NCI-H526 (cell line): ENCODE measurements at places on chromosomes 3 and 15.

GRCh38 chr3:53320697-53321096, 26.6 kb downstream of the DCP1A start:
- peak; percentile 43 for DNase-seq

DNA sequence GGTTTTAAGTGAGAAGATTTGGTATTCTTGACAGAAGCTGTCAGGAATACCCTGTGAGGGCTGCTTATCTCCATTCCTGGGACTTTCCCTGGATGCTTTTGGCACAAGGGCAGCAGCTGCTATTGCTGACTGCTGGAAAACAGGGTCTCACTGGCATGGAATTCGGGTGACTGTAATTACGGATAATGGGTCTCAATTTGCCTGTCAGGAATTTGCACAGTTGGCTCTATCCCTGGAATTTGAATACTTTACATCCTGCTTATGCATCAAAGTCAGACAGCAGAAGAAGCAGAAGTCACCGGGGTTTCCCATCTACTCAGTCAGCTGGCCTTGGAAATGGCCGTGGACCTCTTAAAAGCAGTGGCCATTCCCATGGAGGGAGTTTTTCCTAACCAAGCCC, 25.9 kb upstream of the AKAP13 start:
- DNase-seq = peak; percentile 59

DNA sequence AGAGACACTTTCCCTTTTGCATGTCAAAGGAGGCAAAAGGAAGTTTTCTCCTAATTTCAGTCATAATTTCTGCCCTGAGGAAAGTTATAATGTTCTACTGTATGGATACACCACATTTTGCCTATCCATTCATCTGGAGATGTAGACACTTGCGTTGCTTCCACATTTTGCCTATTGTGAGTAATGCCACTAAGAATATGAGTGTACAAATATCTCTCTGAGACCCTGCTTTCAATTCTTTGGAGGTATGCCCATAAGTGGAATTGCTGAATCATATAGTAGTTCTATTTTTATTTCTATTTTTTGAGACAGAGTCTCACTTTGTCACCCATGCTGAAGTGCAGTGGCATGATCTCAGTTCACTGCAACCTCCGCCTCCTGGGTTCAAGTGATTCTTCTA, 3.6 kb upstream of the CD276 start:
- DNase-seq = no peak

- no peak for DNase-seq
Observed at GRCh38 chr3:102374863-102375634, 59.8 kb upstream of the ZPLD1 start.

DNA sequence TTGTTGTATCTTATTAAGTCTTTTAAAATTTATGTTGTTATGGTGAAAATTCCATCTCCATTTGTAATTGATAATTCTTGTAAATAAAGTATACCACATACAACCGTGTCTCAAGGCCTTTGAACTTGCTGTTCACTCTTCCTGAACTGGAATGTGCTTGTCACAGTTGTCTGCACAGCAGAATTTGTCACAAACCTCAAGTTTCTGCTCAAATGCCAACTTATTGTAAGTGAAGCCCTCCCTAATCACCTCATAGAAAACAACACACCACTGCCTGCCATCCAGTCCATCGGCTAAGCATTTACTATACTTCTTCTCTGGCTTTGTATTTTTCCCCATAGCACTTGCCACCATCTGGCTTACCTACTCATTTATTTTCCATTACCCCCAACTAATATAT, 192.3 kb downstream of the THRB start:
- DNase-seq = no peak

- no peak for DNase-seq
Observed at GRCh38 chr15:70147178-70147760, 49.6 kb upstream of the TLE3 start.

GRCh38 chr3:169454823-169455222, 208.7 kb downstream of the MECOM start:
- DNase-seq = no peak

DNA sequence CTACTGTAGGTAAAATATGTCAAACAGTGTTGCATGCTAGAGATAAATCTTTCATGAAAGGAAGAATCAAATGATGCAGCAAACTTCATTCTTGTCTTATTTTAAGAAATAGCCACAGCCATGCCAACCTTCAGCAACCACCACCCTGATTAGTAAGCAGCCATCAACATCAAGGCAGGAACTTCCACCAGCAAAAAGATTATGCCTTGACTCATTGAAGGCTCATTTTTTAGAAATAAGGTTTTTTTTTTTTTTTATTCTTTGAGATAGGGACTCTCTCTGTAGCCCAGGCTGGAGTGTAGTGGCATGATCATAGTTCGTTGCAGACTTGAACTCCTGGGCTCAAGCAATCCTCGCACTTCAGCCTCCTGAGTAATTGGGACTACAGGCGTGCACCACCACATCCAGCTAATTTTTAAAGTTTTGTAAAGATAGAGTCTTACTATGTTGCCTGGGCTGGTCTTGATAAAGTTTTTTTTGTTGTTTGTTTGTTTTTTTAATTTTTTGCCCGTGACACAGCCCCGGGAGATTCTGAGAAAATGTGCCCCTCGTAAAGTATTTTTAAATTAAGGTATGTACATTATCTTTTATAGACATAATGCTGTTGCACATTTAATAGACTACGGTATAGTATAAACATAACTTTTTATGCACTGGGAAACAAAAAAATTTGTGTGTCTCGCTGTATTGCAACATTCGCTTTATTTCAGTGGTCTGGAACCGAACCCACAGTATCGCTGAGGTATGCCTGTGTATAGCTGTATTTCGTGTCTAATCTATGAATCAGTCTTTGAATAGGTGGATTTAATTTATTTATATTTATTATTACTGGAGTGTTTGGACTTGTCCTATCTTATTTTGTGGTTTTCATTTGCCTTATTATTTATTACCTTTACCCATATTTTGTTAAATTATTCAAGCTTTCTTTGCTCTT, 23.3 kb downstream of the SNRK start:
- DNase-seq = no peak

- DNase-seq = no peak
Observed at GRCh38 chr15:76070921-76071635, 11.3 kb downstream of the TMEM266 start.

GRCh38 chr15:43370310-43370974, 401 bp downstream of the ZSCAN29 start:
- peak; percentile 77 for DNase-seq

DNA sequence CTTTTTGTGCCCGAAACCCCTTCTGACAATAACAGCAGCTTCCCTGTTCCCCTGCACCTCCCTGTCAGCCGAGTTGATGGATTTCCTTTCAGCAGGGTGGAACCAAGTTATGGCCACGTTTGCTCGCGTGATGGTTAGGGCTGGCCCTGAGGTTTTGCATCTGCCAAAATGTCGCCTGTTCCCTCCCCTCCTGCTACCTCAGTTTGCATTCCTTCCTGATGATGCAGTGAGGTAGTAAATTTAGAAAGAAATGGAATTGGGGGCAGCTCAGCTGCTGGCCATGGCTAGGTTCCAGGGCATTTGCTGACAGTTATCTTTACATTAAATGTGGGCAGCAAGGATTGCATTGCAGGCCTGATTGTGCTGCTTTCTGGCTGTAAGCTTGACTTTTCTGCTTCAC, 13.2 kb downstream of the LIMD1 start:
- no peak for DNase-seq

- DNase-seq = no peak
Observed at GRCh38 chr3:175098644-175099043, 239.5 kb downstream of the NAALADL2 start.

DNA sequence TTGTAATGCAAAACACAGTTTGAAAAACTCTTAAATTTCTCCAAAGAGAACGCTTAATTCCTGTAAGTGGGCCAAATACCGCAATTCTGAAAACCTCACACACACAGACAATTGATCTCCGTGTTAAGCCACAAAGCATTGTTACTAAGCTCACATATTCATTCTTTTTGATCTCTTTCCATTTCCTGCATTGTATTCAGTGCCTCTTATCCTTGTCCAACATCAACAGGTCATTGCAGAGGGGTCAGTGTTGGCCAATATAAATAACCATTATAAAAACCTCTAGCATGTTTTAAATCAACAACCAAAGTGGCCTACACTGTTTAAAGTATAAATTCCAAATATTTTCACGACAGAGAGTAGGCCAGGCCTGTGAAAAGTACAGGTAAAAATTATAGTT, 171.1 kb downstream of the PDZRN3 start:
- DNase-seq = no peak

GRCh38 chr15:100196326-100197058, 145.3 kb downstream of the ADAMTS17 start:
- DNase-seq = no peak

DNA sequence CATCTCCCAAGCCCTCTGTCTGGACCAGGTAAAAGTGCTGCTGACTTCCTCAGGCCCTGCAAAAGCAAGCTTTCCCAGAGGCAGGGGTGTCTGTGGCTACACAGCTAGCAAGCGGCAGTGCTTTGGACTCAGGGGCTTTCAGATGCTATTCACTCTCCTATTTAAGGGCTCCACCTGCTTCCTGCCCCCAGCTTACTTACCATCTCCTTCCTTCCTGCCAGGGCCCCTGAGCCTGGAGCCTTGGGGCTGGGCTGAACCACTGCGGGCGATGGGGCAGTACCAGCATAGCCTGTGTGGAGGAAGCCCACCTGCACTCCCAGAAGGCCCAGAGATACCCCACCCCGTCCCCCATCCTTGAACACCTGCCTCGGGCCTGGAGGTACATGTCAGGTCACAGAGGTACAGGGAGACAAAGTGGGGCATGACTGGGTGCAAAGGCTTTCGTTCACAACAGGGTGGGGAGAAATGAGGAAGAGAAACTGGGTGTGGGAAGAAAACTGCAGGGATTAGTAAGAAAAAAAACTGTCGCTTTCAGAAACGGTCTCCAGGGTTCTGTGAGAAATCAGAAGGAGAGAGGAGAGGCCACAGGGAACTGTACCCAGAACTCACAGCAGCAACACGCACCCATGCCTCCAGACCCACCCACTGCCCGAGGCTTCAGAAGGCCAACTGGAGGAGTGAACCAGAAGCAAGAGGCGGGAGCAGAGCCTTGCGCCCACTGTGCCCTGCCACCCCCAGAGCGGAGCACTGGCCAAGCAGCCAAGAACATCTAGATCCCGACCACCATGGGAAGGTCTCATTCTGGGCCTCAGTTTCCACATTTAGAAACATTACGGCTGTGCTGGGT, 49.5 kb downstream of the CCDC12 start:
- no peak for DNase-seq

- no peak for DNase-seq
Observed at GRCh38 chr3:134353171-134353825, 20.9 kb downstream of the AMOTL2 start.

DNA sequence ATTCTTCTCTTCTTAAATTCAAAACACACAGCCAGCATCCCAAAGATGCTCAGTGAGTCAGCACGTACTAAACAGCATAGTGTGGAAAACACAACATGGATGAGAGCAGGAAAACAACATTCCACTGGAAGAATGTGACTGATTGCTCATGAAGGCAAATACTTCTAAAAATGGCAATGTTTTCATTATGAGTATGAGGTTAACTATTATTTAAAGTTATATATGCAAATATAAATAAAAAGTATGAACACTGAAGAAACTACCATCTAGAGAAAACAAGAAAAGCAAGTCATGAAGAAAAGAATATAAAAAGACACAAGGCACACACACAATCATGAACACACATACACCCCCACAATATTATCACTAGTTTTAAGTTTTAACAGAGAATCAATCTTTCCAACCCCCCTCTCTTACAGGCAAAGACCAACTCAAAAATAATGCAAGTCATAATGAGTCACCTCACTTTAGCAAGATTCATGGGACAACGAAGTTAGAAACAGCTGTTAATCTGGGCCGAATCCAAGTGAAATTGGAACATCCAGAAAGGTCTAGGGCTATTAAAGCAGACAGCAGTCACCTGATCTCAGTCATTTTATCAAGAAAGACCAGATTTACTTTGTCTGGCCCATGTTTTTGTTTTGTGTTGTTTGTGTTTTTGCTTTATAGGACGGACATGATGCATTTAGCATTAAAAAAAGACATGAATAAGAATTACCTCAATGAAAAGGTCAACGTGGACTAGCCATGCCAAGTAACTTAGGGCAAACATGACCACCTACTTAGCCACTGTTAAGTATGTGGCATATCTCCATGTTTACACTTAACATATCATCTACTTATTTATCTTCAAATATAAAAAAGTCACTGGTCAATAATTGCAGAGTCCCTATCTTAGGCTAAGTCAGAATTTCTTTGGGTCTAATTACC, 18.1 kb downstream of the GBE1 start:
- no peak for DNase-seq

- DNase-seq = no peak
Observed at GRCh38 chr3:112376241-112376911, 43.4 kb downstream of the CD200 start.

DNA sequence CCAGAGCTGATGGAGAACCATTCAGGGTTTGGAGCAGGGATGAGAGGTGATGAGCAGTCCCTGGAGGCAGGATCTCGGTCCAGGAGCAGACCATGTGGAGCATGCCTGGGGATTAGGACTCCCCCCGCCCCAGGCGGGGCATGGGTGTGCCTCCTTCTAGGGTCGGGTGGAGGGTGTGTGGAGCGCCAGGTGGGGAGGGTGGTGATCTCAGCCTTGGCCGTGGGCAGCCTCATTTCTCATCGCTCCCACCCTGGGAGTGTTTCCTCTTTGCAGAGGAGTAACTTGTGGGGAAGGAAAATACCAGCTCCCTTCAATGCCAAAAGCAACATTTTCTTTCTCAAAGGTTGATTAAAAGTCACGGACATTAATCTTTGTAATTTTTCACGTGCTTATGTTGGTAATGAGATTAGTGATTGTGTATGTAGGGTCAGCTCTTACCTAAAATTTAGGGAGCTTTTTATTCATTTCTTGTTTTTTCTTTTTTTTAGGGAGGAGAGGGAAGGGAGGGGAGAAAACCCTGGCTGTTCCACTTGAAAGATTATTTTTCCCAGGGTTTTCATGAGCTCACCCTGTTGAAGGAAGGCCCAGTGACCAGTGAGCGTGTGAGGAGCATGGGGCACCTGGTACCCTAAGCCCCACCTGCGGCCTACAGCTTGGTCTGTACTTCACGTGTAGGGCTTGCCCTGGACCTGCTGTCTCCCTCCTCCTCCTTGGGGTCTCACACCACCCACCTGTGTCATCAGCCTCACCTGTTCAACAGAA, 11.0 kb downstream of the FBLN2 start:
- DNase-seq = no peak

DNA sequence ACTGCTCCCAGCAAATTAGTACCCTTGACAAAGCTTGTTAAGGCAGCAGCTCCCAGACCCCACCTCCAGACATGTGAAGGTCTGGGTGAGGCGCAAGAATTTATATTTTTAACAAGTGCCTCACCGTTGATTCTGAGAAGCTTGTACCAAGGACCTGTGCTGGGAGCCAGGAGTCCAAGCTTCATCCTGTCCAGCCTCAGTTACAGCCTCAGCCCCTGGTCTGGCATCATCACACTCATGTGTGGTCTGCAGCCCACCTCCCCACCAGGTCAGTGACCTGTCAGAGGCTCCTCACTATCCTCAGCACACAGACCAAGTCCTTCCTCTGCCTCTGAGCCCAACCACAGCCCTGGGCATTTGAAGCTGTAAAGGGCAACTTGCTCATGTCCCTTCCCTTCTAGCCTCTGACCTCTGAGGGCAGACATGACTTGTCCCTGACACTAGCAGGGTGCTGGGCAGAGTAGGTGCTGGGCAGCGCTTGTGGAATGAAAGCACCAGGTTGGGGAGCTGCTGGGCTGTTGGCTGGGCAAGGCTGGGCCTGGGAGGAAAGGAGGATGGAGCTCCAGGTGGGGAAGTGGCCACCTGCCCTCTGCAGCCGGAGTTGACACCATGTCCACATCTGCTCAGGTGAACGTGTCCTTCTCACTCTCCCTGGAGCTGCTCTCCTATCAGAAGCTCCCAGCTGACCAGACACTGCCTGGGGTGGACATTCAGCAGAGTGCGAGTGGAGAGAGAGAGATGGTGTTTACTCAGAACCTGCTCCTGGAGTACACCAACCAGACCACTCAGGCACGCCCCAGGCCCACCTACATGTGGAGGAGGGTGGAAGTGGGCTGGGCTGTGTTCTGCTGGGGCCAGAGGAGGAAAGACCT, 16.9 kb downstream of the ACAA1 start:
- no peak for DNase-seq
